ENCODE measurements at places on chromosomes 2 and 18.

- DNase-seq: no peak
Measured at GRCh38 chr2:69299772-69300516, 87.1 kb downstream of the GFPT1 start.

DNA sequence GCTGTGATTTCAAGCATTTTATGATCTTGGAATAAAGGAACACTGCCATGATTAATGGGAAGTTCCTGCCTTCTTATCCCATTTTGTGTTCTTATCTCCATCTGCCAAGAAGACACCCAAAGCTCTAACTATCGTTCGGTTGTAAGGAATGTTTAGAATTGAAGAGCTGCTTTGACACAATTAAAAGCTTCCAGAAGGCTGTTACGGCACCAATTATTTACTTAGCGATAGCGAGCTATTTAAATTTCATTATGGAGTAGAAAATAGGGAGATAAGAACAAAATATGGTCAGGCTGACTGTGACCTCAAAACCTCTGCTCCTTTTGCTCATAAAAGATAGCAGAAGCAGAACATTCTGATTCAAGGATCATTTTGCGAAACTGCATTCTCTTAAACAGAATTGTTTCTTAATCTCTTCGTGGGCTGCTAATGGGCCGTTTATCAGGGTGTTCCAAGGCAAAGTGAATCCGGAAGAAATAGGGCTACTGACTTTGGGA is 101.6 kb downstream of the SLC4A3 start:
- DNase-seq: no peak

- DNase-seq: peak; percentile 89
Measured at GRCh38 chr18:33960417-33960816, 264.3 kb downstream of the NOL4 start.

DNA sequence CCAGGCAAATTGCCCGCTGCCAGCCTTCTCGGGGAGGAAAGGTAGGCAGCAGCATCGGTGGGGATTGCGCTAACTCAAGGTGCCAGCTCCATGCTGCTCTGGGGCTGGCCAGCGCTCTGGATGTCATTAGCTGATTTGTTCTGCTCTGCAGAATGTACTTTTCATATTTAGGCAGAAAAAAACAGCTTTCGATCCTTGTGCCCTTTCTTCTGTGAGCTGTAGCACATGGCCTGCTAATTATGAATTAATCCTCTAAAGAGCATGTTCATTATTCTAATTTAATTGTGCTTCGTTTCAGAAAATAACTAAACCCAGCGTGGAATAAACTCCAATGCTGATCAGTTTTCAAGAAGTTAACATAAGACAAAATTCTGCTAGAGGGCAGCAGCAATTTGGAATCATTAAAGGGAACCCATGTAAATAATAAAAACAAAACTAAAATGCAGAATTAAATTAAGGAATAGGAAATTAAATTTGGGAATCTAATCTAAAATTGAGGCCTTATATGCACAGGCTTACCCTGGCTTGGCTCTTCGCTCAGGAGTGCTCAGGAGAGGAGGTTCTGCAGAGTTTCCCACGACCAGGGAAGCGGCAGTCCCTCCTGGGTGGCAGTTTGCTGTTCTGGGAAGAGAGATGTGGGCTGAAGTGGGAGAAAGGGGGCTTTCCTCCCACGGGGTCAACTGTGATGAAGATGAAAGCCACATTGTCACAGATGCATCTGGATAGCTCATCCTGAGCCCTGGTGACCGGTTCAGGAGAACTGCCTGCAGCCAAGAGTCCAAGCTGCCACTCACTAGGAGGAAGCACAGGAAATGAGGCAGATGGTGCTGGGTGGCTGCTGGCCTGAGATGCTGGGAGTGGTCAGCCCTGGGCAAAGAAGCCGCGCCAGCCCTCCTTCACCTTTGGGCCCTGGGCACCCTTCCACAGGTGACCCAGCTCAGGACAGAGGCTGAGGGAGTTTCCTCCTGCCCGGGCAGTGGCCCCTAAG is 93.2 kb upstream of the PKDCC start:
- DNase-seq: no peak

DNA sequence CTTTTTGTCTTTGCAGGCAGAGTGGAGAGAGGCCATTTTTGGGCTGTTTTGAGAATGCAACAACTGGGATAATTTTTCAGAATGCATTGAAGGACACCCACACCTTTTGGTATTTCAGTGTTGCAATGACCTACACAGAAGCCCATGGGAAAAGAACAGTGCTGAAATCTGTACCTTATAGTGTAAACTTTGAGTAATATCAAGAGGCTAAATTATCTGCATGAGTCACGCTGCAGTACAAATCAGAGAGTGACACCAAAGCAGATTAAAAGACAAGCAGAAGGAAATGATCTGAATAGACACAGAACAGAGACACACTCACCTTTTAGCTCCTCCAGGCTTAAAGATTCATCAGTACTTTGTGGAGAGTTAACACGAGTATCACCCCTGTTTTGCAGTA is 265.3 kb downstream of the PAX3 start:
- no peak for DNase-seq

All from NCI-H510A treated with DMSO at 0.1 percent for 48 hours (cell line).